Right renal cortex interstitium (tissue), 3 donors: ENCODE measurements at places on chromosomes 2 and 18. TPM values are rescaled to one million over a fixed set of nuclear protein-coding genes. Genes with fewer than 3 reads are reported as not detected.

Gene ZSWIM2
- not detected for polyA plus RNA-seq

Gene REG3G
- not detected for polyA plus RNA-seq

DNA sequence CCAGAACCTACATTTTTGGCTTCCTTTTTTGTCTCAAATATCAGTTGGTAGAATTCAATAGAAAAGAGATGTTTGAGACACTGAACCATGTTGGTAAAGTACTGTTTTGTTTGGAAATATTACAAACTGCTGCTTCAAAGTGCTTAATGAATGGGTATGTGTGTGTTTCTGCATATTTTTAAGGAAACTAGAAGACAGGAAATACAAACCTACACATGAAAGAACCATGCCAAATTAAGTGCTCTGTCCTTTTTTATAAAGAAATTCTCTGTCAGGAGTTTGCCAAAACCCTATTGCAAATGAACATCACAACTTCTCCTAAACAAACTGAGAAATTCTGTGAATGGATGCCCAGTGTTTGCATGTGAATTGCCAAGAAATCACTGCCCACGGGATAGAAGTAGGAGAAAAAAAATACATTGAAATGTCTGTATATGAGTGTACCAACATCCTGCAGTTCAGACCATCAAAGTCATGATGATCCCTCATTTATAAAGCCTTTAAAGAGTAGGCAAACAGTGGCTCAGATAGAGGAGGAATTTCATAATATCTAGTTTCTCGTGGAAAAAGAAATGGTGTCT is 69.6 kb upstream of the RND3 start:
- DNase-seq, result no peak

DNA sequence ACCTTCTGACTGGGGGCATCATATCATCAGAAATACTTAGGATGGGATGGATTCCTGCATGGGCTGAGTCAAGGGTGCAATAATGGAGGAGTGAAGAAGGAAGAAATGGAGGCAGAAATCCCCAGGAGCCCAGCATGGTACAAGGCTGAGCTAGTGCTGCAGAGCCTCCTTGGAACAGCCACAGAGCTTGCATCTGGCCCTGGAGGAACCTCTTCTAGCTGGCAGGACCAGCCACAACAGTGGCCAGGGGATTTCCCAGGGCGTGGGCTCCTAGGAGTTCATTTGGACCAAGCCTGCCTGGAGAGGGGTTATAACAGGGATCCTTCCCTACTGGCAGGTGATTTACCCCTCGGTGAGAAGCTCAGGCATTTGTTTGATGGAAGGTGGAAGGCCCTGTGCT is 4.7 kb upstream of the IL37 start:
- DNase-seq, result no peak
